T-cell (primary cell): ENCODE measurements at places on chromosomes 7 and 10.
A peak's percentile ranks its signal among the peaks of the same experiment; 100 is the strongest.

DNA sequence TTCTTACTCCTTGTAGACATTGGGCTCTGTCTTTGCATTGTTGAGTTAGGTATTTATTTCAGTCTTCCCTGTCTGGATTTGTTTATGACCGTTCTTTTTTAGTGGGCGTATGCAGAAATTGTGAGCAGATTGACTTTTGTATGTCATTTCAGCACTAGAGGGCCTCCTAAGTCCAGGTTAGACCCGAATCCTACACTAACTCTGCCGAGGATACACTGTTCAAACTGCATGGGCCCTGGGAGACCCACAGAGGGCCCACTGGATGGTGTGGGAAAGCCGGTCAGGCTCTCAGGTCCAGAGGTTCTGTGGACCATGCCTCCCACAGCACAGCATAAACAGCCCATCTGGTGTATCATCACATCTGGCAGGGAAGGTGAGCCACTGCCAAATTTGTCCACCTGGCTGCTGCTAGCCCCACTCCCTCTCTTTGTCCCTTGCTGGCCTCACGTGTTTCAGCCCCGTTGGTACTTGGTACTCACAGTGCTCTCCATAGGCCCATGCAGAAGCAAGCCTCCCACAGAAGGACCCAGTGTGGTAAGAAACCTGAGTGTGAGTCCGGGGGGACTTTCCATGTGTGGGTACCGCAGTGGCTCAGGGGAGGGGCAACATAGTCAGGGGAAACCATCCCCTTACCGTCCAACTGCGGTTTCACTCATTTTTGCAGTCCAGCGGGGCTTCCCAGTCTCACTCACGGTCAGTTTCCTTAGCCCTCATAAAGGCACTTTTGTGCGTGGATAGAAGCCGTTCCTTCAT lies 112.8 kb downstream of the APBB1IP start:
- DNase-seq, result no peak

GRCh38 chr7:116340201-116340847 lies 130.0 kb downstream of the TES start:
- DNase-seq, result no peak

DNA sequence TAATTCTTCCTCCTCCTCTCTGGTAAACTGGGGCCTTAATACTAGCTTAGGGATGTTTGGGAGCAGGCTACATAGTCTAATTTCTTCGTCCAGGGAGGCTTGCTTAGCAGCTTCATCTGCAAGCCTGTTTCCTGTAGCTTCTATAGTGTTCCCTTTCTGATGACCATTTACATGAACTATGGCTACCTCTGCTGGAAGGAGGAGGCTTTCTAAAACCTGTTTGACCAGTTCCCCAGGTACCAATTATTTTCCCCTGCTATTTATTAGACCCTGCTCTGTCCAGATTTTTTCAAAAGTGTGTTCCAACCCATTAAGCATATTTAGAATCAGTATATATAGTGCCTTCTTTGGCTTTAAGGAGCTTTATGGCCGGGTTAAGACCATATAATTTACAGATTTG lies 38.8 kb upstream of the DNAH11 start:
- no peak for DNase-seq

- no peak for DNase-seq
Observed at GRCh38 chr10:43228783-43229207, 38.1 kb downstream of the RASGEF1A start.

GRCh38 chr7:49775949-49776443 lies 2.6 kb downstream of the VWC2 start:
- DNase-seq, result no peak

GRCh38 chr10:13784067-13784466 lies 197.3 kb downstream of the PRPF18 start:
- peak; percentile 28 for DNase-seq

DNA sequence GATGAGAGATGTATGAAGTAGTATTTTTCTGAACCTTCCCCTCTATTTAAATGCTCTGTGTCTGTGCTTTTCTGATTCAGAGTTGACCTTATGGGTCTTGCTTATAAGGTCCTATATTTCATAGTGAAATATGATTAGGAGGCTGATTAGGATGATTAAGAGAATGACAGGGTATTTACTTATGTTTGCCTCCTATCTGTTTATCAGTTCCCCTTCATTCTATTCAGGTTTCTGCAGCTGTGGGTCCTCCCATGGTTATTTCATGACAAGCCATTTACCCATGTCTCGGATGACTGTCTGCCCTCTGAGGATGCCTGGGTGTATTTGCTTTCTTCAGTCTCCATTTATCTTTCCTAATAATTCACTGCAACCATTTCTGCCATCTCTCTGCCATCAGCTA lies 16.9 kb downstream of the RPA3 start:
- no peak for DNase-seq

DNA sequence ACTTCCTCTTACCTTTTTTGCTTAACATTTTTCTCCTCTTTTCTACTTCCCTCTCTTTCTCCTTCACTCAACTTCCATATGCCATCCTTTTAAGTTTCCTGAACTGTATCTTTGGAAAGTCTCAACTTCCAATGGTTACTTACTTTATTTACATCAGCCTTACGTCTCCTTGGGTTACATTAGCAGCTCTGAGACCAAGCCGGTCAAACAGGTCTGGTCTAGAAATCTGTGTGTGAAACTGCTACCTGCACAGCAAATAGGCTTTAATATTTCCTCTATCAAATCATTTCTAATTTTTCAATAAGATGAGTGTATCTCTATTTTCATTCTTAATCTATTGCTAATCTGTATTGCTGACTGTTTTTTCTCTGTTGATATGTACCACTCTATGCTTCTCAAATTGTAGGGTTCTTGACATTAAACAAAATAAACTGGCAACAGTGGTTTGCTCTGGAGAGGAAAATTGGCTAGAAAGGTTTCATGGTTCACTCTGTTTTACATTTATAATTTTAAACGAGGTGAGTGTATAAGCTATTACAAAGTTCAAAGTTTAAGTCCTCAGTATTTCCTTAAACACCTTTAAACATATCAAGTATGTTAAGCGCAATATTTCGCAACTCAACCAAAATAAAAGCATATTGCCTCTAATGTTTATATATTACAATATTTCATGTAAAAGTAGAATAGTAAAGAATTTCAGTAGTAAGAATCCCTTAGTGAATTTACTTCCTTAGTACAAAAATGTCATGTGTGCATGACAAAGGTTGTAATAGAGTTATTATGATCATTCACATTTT lies 3.6 kb upstream of the SEMA3C start:
- no peak for DNase-seq

DNA sequence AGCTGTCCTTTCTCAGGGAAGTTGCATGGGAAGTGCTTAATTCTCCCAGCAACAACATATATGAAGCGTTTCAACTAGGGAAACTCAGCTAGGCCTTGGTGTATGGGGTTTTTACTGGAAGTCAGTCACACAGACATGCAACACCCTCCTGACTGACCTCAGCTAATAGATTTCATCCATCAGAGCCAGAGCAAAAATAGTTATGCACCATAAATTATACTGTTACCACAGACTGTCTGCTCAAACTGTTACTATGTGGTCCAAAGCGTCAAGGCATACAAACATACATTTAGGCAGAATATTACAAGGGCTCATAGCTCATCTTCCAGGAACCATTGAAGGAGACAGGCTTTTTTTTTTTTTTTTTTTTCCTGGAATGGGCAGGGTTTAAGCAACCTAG lies 417.9 kb downstream of the ANKRD7 start:
- DNase-seq, result no peak

DNA sequence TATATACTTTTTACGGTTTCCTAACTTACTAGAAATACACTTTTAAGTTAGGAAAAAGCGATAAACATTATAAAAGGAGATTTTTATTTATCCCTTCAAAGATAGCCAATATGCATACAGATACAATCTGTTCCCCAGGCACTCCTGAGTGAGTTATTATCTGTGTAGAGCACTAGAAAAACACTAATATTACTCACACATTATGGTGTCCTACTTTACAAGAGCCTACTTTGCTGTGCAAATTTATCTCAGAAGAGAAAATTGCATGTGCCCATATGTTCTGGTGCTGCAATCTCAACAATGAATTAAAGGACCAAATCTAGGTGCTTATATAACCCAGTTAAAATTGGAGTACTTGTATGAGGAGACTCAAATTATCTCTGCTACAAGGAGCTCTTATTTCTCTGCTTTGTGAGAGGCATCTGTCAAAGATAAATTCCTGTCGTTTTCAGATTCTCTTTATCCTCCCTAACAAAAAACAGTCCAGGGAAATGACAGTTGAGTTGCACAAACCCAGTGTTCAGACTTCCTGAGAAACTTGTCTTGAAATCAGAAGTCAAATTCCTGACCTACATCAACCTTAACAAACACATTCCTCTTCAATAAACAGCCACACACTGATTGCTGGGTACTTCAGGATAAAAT lies 28.9 kb downstream of the CPA1 start:
- no peak for DNase-seq

DNA sequence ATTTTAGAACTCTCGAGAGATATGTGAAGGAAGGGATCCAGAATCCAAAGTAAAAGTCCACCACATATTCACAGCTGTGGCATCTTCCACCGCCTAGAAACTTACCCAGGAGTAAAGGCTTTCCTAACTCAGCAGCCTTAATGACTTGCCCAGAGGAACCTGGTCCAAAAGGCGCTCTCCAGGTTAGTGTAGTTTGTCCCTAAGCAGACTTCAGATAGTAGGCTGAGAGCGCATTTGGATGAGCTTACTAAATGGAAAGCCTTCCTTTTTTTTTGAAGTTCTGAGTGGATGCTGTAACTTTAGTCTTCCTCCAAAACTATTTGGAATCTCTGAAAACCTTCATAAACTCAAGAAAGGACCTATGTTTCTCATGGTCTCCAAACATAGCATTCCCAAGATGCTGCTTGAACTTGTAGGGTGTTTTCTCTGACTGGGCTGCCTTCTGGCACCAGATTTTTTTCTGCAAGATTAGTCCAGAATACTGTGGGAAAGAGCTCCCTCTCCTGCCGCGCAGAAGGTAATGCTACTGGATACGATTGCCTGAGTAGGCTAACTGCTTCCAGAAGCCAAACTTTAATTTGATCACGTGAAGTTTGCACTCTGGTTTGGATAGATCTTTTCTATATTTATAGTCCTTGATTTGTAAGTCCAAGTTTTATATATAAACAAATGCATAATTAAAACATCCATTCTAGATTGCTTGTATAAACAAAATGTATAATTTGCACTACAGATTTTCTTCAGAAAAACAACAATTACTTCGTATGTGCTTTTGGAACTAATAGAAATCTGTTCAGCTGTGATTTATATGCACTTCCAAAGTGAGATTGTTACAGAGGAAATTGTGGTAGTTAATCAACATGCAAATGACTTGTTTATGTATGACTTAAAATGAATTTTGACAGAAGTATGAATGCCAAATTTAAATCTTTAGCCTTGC lies 19.6 kb upstream of the GPR37 start:
- DNase-seq, result no peak

- DNase-seq, result no peak
Observed at GRCh38 chr7:25087855-25088254, 37.2 kb downstream of the CYCS start.

DNA sequence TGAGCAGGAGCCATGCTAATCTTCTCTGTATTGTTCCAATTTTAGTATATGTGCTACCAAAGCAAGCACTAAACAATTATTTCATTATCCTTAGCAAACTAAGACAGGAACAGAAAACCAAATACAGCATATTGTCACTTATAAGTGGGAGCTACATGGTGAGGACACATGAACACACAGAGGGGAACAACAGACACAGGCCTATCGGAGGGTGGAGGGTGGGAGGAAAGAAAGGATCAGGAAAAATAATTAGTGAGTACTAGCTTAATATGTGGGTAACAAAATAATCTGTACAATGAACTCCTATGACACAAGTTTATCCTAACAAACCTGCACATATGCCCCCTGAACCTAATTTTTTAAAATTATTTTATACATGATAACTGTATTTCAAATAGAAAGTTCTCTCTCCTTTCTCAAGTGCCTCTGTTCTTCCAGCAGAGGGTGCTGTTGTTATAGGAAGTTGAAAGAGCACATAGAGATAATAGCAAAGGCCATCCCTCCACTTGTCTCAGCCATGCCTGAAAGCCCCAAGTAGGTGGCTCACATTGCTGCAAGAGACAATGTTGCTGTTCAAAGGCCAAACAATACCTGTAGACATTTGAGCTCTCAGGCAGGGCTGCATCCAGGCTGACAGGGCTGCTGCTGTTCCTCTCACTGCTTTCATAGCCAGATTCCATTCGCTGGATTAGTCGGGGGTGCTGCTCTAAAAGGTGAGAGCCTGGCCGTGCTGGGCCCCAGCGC lies 33.4 kb upstream of the PPP3CB start:
- DNase-seq, result peak; percentile 49

DNA sequence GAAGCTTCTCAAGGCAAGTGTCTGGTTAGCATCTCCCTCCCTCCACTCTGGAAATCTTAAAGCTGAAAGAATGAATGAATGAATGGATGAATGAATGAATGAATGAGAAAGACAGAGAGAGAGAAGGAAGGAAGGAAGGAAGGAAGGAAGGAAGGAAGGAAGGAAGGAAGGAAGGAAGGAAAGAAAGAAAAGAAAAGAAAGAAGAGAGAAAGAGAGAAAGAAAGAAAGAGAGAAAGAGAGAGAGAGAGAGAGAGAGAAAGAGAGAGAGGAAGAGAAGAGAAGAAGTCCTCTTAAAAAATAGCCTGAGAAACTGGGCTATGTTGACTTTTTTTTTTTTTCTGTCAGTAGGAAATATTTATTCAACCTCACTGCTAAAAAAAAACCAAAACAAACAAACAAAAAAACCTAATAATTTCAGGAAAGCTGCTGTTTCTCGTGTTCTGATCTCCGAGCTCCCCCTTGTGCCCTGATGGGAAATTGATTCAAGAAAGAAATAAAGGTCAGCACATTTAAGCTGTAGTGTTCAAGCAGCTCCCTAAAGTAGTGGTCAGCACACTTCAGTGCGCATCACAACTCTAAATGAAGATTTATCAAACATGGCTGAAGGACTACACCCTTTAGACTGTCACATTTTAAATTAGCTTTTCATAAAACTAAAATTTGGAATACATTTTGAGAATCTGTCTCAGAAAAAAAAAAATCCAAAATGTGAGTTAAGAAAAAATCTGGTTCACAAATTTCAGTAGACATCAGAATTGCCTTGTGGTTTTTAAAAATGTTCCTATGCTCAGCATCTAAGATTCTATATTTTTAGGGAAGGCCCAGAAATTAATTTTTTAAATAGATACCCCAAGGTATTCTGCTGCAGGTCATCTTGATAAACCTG lies 154.3 kb downstream of the ELAPOR2 start:
- no peak for DNase-seq

- no peak for DNase-seq
Observed at GRCh38 chr7:44767912-44768627, 19.4 kb downstream of the ZMIZ2 start.

- DNase-seq, result no peak
Observed at GRCh38 chr7:157660971-157661610, 324.3 kb downstream of the DNAJB6 start.
